ENCODE measurements at places on chromosomes 6 and 20.

DNA sequence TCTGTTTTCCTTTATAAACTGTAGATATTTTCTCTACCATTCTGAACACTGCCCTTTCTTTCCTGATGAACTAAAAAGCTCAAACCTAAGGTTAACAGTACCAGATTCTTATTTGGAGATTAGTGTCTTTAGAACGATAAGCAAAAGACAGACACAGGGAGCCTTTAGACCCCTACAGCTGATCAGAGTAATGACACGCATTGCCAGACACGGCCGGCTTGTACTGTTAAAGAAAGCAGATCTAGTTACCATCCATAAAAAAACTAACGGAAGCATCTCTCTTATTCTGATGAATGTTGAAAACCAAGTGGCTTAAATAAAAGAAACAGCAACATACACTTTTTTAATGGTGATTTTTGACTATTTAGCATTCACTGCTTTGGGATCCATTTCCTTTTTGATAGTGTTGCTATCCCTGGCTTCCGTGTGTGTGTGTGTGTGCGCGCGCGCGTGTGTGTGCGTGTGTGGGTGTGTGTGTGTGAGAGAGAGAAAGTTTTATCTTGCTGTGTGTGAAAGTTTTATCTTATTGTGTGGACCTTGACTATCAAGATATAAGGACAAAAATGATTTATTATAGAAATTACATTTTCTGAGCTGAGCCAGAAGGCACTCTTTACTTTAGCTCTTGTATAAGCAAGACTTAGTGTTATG lies 95.6 kb upstream of the SLC35B3 start:
- no peak for DNase-seq

DNA sequence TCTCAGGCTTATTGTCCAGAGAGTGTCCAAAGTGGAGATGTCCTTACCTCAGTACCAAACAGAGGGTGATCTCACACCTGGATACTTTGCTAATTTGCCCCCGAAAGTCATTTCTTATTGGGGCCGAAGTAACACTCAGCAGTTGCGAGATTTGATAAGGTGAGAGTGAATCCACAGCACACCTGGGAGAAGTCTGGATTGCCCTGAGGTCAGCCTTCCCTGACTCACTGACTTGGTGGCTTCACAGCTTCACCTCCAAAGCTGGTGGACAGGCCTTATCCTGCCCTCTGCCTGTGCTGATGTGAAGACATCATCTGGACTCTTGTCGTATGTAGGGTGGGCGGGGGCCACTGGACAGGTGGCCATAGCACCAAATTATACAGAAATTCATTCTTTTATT lies 101.9 kb upstream of the ARMC2 start:
- DNase-seq: no peak

DNA sequence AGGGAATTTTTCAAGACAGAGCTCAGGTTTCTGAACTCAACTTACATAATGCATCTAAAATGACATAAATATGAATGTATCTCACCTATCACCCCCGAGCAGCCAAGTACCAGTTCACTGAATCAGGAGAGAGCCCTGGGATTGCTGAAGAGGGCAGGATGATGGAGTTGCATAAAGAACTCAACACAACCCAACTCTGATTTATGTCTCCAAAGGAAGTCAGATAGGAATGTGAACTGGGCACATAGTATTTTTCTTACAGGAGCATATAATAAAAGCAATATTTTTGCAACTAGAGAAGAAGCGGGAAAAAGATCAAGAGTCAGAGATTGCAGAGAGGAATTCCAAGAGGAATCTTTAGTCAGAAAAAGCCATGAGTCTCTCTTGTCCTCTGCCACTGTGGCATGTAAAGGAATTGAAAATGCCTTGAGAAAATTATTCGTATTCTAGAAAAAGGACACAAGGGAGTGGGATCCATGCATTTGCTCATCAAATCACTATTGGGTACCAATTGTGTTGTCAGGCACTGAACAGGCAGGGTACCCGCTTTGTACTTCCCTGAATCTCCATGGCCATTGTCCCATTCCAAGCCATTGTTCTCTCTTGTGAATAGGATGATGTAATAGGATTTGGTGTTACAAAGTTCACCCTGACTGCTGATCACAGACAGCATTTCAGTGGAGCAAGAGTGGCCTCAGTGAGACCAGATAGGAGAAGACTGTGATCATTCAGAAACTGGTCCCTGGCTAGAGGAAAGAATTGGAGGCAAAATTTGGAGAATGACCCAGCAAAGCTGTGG lies 16.3 kb downstream of the RIN2 start:
- no peak for DNase-seq

DNA sequence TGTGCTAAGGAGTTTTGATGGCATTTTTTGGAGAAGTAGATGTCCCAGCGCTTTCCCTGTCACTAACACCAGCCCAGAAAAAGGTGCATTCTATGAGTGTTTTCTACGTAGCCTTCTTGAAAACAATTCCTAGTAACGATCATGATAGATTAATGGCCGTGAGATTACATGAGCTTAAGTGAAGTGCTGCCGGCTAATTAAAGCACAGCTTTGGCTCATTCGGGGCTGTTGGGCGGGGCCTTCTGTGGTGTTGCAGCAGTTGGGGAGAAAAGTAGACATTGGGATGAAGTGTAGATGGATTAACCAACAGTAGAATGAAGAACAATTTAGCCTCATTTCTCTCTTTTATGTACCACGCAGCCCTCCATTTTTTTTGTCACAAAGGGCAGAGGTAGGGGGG lies 20.8 kb upstream of the TRAF3IP2 start:
- DNase-seq: no peak

- DNase-seq: no peak
Measured at GRCh38 chr6:143164565-143165105, 103.9 kb downstream of the AIG1 start.

- no peak for DNase-seq
Measured at GRCh38 chr6:55916188-55916587, 40.8 kb upstream of the BMP5 start.

GRCh38 chr6:51152594-51152993 lies 333.9 kb downstream of the TFAP2B start:
- no peak for DNase-seq

GRCh38 chr6:146896960-146897701 lies 298.4 kb downstream of the ADGB start:
- no peak for DNase-seq

DNA sequence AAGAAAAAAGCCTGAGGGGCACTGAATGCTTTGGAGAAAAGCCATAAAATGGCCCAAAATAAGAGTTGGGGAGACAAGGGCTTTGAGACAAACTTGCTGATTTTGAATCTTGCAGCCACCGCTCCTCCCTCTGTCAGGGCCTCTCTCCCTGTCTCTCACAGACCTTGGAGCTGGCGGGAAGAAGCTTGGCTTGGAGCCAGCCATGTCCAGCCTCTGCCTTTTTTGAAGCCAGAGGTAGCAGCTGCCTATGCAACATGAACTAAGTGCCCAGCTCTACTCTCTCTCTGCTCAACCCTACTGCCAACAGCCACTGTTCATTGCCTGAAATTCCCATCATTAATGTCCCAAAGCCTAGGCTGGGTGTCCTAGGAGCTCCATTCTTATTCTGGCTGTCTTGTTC lies 63.7 kb upstream of the CTNNBL1 start:
- no peak for DNase-seq

DNA sequence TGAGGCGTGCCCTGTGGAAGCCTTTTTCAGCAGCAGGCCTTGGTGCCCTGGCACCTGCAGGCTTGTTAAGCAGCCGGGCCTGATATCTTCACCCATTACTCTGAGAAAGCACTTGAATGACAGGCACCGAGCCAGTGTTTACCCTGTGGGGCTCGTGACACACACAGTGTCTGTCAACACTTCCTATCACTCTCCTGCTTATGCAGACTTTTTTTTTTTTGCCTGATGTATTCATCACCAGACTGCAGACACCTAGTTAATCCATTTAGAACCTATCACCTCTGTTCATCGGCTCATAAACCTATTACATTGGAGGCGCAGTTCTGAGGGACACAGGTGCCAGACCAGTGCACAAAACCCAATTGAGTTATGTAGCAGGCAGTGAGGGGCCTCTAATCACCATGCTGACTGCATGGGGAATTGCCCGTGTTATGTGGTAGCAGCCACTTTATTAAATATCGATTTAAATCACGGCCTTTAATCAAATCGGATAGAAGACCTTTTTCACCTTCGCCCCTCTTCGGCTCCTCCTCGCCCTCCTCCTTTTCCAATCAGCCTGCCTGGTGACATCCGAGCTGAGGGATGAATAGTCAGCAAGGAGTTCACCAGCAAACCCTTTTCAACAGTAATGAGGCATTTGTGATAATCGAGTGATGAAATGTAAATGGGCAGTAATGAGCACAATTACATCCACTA lies 962.9 kb upstream of the SLC35B3 start:
- no peak for DNase-seq

- DNase-seq: no peak
Measured at GRCh38 chr20:16007962-16008361, 565.3 kb downstream of the KIF16B start.

DNA sequence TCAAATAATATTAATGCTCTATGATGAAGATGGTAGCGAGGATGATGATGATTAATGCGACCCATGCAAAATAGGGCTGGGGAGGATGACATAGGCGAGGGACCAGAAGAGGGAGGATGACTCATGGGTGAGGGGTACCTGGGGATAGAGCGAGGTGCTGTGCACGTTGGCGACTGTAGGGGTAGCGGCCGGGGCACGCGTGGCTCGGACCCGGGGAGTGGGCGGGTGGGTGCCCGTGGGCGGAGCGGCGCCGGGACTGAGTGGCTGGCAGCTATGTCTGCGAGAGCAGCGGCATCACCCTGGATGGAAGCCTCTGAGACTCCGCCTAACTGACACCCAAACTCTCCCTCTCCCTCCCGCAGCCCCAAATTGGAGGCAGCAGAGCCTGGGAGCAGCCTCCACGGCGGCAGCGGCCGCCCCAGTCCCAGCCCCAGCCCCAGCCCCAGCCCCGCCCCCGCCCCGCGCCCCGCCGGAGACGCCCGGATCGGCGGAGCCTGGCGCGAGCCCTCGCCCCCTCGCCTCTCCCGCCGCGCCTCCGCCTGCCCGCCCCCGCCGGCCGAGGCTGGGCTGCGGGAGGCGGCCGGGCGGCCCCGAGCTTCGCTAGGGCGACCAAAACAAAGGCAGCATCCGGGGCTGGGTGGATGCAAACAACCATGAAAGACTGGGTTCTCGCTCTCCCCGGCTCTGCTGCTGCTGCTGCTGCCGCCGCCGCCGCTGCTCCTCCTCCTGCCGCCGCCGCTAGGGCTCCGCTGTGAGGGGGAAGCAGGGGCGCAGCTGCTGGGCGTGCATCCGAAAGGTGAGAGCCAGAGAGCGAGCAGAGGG lies at the start of gene RIMS1:
Gene RIMS1 (plus strand): TSS at position 367 of the 822 bp plus-strand sequence. CDS start 474 bp downstream, outside the sequence.
- DNase-seq: no peak

- DNase-seq: peak; percentile 61
Measured at GRCh38 chr20:3753098-3753497, 14.5 kb downstream of the ADISSP start.

DNA sequence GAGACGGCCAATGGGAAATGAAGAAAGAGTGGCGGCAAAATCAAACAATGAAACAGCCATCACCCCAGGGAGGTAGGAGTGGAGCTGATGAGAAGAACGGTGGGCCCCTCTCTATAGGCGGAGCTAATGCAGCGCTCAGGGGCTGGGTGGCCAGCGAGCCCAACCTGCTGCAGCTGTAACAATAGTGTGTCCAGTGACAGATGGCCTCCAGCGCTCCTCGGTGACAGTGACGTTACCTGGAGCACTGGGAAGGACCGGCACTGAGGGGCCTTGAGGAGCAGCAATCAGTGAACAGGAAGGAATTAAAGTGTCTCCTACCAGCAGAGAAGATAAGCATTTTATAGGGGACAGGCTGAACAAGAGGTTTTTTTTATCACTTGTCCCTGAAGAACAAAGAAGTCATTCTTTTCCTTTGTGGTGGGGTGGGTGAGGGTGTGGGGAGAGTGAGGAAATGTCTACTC lies 81.6 kb downstream of the FOXA2 start:
- no peak for DNase-seq

DNA sequence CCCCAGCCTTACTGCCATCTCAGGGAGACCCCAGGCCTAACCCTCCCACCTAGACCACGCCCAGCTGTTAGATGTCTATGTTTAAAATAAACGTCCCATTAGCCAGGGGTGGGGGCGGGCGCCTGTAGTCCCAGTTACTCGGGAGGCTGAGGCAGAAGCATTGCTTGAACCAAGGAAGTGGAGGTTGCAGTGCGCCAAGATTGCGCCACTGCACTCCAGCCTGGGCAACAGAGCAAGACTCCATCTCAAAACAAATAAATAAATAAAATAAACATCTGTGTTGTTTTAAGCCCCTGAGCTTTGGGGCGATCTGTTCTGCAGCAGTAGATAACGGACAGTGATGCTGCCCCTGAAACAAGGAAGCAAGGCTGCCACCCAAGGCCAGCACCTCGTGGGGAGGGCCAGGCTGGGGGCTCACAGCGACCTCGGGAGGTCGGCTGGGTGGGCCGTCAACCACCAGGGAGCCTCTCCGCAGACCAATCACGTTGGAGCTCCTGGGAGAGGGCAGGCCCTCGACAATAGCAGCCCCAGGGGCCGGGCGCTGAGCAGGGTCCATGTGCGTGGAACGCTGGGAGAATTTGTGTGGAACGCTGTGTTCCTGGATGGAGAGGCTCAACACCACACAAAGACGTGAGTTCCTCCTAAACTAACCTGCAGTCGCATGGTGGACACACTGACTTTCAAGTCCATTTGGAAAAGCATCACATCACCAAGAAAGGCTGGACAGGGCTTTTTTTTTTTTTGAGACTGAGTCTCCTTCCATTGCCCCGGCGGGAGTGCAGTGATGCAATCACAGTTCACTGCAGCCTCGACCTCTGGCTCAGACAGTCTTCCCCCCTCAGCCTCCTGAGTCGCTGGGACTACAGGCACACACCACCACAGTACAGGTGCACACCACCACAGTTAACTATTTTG lies 1.0 kb upstream of the HELZ2 start:
- DNase-seq: no peak

DNA sequence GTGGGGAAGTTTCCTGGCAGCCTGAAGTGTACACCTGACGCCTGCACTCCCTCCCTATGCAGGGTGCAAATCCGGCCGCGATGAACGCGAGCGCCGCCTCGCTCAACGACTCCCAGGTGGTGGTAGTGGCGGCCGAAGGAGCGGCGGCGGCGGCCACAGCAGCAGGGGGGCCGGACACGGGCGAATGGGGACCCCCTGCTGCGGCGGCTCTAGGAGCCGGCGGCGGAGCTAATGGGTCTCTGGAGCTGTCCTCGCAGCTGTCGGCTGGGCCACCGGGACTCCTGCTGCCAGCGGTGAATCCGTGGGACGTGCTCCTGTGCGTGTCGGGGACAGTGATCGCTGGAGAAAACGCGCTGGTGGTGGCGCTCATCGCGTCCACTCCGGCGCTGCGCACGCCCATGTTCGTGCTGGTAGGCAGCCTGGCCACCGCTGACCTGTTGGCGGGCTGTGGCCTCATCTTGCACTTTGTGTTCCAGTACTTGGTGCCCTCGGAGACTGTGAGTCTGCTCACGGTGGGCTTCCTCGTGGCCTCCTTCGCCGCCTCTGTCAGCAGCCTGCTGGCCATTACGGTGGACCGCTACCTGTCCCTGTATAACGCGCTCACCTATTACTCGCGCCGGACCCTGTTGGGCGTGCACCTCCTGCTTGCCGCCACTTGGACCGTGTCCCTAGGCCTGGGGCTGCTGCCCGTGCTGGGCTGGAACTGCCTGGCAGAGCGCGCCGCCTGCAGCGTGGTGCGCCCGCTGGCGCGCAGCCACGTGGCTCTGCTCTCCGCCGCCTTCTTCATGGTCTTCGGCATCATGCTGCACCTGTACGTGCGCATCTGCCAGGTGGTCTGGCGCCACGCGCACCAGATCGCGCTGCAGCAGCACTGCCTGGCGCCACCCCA lies 1.2 kb downstream of the GPR6 start:
- no peak for DNase-seq

GRCh38 chr6:110890288-110890687 lies 15.7 kb downstream of the AMD1 start:
- no peak for DNase-seq

- no peak for DNase-seq
Measured at GRCh38 chr6:124676033-124676432, 286.2 kb upstream of the RNF217 start.

GRCh38 chr6:11976489-11976888 lies 35.6 kb upstream of the HIVEP1 start:
- DNase-seq: no peak
